ENCODE measurements at places on chromosomes 7 and 10. TPM values are rescaled to one million over a fixed set of nuclear protein-coding genes. Genes with fewer than 3 reads are reported as not detected.

Gene NEUROD6
- total RNA-seq: not detected

Gene UTF1
- total RNA-seq: not detected

Gene CACNB2
- not detected for total RNA-seq

Gene SLC18A3
- not detected for total RNA-seq

Gene EPDR1
- 0.35 TPM for total RNA-seq

Gene PAPSS2
- 0.13 TPM for total RNA-seq

Gene PLXNA4
- 1.2 TPM for total RNA-seq

Gene TMEM176B
- total RNA-seq: not detected
